ENCODE measurements at places on chromosomes 2 and 18.

- no peak for DNase-seq
Observed at GRCh38 chr2:55309446-55309845, 40.4 kb upstream of the MTIF2 start.

GRCh38 chr2:206396211-206396610 is 47.1 kb upstream of the ADAM23 start:
- DNase-seq: no peak

- DNase-seq: no peak
Observed at GRCh38 chr2:108938077-108938710, 50.8 kb downstream of the EDAR start.

DNA sequence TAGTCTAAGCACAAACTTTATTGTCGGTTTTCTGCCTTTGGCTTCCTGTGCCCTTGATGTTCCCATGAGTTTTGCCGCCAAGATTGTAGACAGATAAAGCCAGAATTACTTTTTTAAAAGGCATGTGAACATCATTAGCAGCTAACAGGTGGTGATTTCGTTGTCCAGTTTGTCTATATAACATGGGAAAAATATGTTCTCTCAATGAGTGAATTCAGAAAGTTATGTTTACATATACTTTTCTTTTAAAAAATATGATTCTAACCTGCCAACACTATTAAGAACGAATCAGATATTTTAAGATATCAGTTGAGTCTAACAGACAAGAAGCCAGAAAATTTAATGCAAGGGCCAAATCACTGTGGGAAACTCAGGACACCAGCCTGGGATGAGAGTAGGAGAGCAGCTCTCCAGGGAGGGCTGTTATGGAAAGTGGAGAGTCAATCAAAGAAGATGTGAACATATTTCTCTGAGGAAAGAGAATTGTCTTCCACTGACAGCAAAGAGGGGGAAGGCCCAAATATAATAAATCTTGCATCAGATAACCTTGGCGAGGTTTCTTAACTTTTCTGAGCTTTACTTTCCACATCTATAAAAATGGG is 311.3 kb downstream of the ARHGAP15 start:
- DNase-seq: no peak

GRCh38 chr2:154533300-154533940 is 165.1 kb upstream of the KCNJ3 start:
- no peak for DNase-seq

- DNase-seq: peak; percentile 50
Observed at GRCh38 chr2:134181219-134181618, 72.7 kb upstream of the MGAT5 start.

GRCh38 chr18:15165048-15165447 is 417.1 kb downstream of the ANKRD30B start:
- DNase-seq: no peak

DNA sequence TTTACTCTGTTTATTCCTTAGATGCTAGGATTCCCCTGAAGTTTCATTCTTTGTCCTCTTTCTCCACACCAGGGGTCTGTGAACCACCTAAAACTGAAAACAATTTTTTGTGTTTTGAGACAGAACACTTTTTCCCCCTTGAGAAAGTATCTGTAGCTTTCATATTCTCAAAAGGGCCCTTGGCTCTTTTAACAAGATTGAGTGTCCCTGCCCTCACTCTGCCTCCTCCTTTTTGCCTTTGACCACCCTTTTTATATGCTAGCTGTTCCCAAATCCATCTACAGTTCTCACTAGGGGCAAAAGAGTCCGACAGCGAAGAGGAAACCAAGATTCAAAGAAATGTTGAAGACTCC is 883 bp upstream of the EHBP1 start:
- no peak for DNase-seq

DNA sequence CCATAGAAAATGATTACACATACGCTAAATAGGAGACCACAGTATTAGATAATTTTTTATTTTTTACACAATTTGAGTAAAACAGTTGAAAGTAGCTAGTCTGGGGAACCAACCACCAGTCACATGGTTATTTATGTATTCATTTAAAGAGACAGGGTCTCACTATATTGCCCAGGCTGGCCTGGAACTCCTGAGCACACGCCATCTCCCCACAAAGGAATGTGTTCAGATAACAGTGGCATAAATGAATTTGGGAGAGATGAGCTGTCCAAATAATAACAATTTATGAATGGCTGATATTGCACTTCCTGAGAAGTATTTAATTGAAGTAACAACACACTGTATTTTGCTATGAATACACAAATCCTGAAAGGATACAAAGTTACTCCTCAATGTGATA is 39.7 kb downstream of the KIDINS220 start:
- DNase-seq: no peak

GRCh38 chr2:131036696-131037397 is 56.4 kb downstream of the FAM168B start:
- no peak for DNase-seq

DNA sequence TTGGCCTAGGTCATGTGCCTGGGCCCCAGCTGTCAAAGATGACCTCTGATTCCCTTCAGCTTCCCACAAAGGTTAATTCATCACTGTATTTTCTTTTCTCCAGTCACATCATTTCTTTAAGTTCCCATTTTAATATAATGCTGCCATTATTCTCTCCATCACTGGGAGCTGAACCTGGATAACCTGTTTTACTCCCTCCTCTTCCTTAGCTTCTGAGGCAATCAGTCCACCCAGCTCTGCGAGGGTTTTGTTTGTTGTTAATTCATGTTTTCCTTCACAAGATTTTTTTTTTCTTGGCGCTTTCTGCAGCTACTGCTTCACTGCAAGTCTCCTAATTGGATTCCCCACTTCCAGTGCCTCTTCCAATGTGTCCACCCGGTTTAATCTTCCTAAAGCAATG is 5.1 kb upstream of the EML4 start:
- no peak for DNase-seq

GRCh38 chr2:180184506-180184905 is 177.4 kb upstream of the CWC22 start:
- DNase-seq: no peak

DNA sequence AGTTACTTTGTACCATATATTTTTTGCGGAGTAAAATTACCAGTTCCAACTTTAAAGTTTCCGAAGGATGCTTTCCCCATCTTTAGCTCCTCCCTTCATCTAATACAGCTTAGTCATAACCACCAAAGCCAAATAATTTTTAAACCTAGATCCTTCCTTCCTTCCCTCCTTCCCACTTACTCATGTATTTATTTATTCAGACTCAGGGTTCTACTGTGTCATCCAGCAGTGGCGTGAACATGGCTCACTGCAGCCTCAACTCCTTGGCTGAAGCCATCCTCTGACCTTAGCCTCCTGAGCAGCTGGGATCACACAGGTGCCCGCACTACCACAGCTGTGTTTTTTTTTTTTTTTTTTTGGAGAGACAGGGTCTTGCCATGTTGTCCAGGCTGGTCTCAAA is 4.4 kb downstream of the LPIN2 start:
- no peak for DNase-seq

GRCh38 chr2:131827481-131828163 is 299.9 kb downstream of the CCDC74A start:
- no peak for DNase-seq

DNA sequence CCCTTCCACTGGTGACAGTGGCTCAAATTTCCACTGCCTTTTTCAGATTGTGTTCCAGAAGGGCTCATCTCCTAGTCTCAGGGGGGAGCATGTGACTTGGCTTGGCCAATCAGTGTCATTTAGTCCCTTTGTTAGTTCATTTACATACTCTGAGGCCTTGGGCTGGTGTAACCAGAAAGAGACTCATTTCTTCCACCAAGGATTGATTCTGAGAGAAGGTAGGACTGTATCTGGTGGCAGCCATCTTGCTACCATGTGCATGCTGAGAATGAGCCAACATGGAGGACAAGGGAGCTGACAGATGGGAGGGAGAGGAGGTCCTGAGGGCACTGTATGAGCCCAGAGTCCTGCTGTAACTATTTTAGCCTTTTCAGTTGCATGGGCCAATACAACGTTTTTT is 191.7 kb downstream of the THSD7B start:
- DNase-seq: no peak

- no peak for DNase-seq
Observed at GRCh38 chr18:29540548-29540947, 1363.6 kb upstream of the CDH2 start.

GRCh38 chr18:78918707-78919106 is 60.9 kb upstream of the SALL3 start:
- DNase-seq: no peak

- DNase-seq: no peak
Observed at GRCh38 chr18:50044402-50044801, 150.5 kb downstream of the MYO5B start.

DNA sequence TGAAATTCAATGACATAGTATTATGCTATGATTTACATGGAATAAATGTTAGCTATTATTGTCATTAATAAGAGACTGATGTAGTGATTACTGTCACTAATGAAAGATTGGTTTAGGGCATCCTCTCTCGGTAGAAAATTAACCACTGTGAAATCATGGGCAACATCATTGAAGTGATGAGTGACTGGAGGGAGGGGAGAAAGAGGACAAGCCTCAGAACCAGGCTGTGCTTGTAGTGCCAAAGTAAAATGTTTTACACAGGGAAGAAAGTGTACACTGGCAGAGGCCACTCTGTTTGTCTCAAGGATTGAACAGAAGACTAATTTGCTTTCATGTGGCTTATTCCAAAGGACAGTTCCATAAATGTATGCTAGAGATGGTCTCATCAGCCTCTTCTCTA is 456.2 kb upstream of the TCF4 start:
- DNase-seq: no peak

DNA sequence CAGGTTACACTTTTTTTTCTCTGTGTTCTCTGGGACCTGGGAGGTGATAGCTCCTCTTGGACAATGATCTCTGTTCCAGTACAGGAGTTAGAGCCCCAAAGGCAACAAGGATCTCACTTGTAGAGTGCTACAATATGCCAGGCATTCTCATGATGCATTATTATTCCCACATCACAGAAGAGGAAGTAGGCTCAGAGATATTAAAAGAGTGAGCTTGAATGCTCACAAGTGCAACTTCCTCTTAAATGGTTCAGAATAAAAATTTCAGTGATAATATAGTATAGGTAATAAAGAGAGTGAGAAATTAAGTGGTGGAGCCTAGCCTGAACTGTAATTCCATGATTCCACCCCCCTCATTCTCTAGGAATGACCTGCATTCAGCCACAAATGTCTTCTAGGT is 21.4 kb downstream of the POLE4 start:
- no peak for DNase-seq

GRCh38 chr2:119879502-119879901 is 119.8 kb downstream of the PTPN4 start:
- no peak for DNase-seq

DNA sequence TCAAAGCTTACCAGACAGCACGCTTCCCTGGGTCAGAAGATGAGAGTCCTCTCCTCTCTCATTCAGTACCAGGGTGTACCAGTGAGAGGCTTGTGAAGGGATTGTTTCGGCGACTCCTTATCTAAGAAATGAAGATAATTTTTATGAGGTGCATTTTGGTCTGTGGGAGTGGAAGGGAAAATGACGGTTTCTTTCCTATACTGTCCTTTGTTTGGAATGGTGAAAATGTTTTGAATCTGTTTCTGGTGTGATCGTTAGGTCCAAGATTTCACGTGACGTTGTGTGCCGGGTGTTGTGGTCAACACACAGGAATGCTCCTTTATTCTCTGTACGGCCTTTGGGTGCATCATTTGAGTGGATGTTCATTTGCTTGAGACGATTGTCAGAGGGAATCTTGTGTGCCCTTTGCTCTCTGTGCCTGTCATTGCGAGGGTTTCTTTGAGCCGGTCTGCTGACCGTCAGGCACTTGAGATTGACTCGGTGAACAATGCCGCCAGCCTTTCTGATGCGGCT is 183.5 kb downstream of the AGAP1 start:
- no peak for DNase-seq

- DNase-seq: no peak
Observed at GRCh38 chr2:50732796-50733195, 299.1 kb downstream of the NRXN1 start.

DNA sequence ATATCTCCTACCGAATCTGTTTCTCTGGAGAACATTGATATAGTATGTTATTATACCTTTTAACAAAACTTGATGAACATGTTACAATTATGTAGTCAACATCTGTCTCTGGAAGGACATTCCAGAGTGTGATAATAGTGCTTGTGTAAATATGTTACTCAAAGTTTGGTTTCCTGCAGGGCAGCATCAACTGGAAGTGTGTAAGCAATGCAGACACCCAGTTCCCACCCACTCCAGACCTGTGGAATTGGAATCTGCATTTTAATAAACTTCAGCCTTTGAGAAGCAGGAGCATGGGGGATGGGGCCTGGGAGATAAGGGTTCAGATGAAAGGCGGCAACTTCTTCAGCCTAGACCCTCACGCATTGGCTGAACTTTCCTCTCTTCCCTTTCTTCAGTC is 398.9 kb downstream of the RND3 start:
- no peak for DNase-seq

DNA sequence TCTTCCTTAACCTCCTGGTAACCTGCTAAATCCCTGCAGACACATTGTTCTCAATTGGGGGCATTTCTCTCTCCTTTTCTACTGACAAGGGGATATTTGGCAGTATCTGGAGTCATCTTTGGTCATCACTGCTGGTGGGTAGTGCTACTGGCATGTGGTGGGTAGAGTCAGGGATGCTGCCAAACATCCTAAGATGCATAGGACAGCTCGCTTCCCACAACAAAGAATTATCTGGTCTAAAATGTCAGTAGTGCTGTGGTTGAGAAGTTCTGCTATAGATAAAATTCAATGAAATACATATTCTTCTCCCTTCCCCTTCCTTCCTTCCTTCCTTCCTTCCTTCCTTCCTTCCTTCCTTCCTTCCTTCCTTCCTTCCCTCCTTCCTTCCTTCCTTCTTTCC is 18.7 kb upstream of the LHCGR start:
- no peak for DNase-seq

DNA sequence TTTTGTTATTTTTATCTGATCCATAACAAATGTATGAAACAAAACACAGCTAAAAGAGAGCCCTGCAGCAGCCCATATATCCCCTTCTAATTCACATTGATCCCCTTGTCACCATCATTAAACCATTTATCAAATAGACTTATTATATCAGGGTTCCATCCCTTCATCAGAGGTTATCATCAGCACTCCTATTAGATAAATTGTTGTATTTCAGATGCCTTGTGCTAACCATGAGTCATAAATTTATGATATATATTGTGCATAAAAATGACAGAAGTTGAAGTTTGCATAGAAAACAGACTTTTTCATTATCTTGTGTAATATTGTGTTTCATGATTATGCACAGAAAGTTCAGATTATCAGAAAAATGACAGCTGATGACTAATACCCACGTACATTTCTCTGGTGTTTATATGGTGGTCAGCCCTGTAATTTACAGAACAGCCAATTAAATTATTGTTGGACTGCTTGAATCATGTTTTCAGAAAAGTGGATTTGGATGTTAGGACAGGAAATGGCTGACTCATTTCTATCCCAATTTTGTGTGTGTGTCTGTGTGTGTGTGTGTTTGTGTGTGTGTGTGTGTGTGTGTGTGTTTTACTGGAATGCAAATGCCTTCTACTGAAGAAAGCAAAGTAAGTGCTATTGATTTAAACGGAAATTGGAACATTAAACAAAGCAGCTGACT is 80.9 kb downstream of the PPP1R1C start:
- DNase-seq: no peak

- no peak for DNase-seq
Observed at GRCh38 chr2:208013285-208014178, 11.8 kb downstream of the PLEKHM3 start.
